ENCODE measurements at places on chromosomes 2 and 18. TPM values are rescaled to one million over a fixed set of nuclear protein-coding genes. Genes with fewer than 3 reads are reported as not detected.

The DAW1 gene
- 2.0 TPM for total RNA-seq

The LYG2 gene
- not detected for total RNA-seq

The CIB4 gene
- total RNA-seq = not detected

The MC5R gene
- total RNA-seq = not detected

The KIF5C gene
- 0.21 TPM for total RNA-seq

The HOXD10 gene
- total RNA-seq = not detected

The RFX8 gene
- 1.00 TPM for total RNA-seq

The CYP26B1 gene
- 1.1 TPM for total RNA-seq

The TRMT61B gene
- 14.9 TPM for total RNA-seq

The DCC gene
- total RNA-seq = not detected

The ALK gene
- not detected for total RNA-seq

The MLPH gene
- total RNA-seq = not detected

GRCh38 chr18:5891854-5892215, 3.5 kb downstream of the TMEM200C start:
- no peaks in the 10 kb centered on the region for H3K36me3 ChIP-seq
- peaks cover 3% of the 10 kb centered on the region for H3K4me1 ChIP-seq
- no peak for DNase-seq
- H3K27me3 ChIP-seq = peaks cover 50% of the 10 kb centered on the region
- no peak overlapping the region for H3K4me3 ChIP-seq

DNA sequence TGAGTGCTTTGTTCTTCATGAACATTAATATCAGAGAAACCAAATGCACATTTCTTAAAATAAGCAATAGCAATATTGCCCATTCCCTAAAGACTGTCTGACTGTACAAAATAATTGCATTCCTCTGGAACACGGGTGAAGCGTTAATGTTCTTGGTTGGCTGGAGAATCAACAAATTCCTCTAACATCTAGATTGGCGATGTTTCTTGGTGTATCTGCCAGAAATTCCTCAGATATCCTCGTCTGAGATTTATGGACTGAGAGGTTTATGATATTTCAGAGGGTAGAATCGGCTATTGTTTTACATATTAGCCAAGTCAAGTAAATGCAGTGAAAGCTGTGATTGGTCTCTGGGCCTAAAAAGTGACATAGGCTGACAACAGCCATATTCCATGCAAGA, 27.1 kb upstream of the SPTBN1 start:
- DNase-seq = peak; percentile 48
- H3K4me1 ChIP-seq = peaks cover 21% of the 10 kb centered on the region
- no peak overlapping the region for H3K27ac ChIP-seq
- H3K4me3 ChIP-seq = no peak overlapping the region
- no peaks in the 10 kb centered on the region for H3K27me3 ChIP-seq

DNA sequence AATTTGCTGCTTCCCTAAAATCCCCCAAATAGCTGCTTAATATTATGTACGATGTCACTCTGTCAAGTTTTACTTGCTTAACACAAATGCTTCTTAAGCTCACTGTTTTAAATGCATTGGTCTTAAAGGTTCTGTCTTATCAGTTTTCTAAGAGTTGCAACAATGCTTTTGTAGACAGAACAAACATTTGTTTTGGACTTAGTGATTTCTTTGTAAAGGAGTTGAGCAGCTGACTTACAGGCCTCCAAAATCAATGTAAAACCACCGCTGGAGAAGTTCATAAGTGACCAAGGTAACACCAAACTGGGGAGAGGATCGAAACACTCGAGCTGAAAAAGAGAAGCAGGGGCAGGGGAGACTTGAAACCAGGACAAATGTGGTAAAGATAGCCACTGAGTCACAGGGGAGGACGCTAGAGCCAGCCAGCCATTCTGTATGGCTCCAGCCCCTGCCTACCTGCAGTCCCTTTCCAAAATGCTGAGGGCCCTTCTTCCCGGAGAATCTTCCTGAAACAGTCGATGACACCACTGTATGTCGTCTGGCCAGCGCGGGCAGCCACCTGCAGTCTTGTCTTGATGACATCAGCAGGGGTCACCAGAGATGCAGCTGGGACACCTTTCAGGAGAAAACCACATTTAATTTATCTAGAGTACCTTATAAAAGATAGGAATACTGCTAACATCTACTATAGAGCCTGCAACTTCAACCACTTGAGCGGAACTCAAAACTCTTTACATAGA, 100.2 kb downstream of the DYNC1I2 start:
- no peak overlapping the region for H3K27ac ChIP-seq
- no peaks in the 10 kb centered on the region for H3K27me3 ChIP-seq
- no peak overlapping the region for H3K4me3 ChIP-seq
- no peaks in the 10 kb centered on the region for H3K4me1 ChIP-seq

- no peak for DNase-seq
- no peak overlapping the region for H3K27ac ChIP-seq
- no peaks in the 10 kb centered on the region for H3K36me3 ChIP-seq
- H3K4me3 ChIP-seq = no peak overlapping the region
- no peaks in the 10 kb centered on the region for H3K4me1 ChIP-seq
- H3K27me3 ChIP-seq = no peaks in the 10 kb centered on the region
Observed at GRCh38 chr2:38886063-38886462, 3.6 kb upstream of the ARHGEF33 start.

DNA sequence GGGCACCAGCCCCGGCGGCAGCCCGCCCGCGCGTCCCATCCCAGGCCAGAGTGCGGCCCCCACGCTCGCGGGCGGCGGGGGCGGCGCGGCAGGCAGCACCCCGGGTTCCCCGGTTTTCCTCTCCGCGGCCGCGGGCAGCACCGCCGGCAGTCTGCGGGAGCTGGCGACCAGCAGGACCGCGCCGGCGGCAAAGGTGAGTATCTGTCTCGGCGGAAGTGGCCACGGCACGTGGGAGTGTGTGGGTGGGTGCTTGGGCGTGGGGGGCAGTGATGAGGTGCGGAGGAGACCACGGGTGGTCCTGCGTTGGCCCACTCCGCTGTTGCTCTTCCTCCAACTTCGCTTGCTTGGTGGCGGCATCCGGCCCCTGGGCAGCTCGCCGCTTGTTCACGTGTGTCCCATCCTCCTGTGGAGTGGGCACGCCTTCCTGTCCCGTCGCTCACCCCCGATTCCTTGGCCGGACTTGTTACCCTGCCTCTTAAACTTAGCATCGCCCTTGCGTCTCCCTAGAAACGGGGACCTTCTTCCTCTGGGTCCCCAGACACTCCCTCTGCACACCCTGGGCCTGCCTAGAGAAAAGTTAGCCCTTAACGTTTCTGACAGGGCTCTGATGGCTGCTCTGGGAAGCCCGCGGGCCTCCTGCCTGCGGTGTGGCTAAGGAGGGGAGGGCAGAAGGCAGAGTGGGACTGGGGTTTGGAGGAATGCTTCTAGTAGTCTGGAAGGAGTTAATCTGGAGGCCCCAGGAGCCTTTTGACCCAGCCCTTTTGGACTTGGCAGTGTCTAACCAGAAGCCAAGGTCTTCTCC, 1.1 kb downstream of the SH3RF3 start:
- no peaks in the 10 kb centered on the region for H3K27me3 ChIP-seq
- H3K4me1 ChIP-seq = peaks cover 13% of the 10 kb centered on the region
- no peaks in the 10 kb centered on the region for H3K36me3 ChIP-seq
- H3K4me3 ChIP-seq = peak overlapping the region; percentile 73
- DNase-seq = peak; percentile 47

GRCh38 chr2:53445383-53446070, 322.1 kb upstream of the CHAC2 start:
- H3K4me1 ChIP-seq = no peaks in the 10 kb centered on the region
- no peak for DNase-seq
- no peak overlapping the region for H3K4me3 ChIP-seq
- H3K27me3 ChIP-seq = no peaks in the 10 kb centered on the region
- no peak overlapping the region for H3K27ac ChIP-seq
- H3K36me3 ChIP-seq = no peaks in the 10 kb centered on the region

- no peaks in the 10 kb centered on the region for H3K36me3 ChIP-seq
- DNase-seq = no peak
- H3K4me1 ChIP-seq = peaks cover 4% of the 10 kb centered on the region
Observed at GRCh38 chr2:204441316-204441715, 104.0 kb upstream of the PARD3B start.

GRCh38 chr2:69122271-69122670, 109.3 kb downstream of the ANTXR1 start:
- no peak overlapping the region for H3K4me3 ChIP-seq
- peak; percentile 84 for DNase-seq
- H3K4me1 ChIP-seq = peaks cover 26% of the 10 kb centered on the region
- no peaks in the 10 kb centered on the region for H3K27me3 ChIP-seq
- peak overlapping the region; percentile 55 for H3K27ac ChIP-seq

GRCh38 chr2:224109751-224110150, 70.7 kb upstream of the SERPINE2 start:
- no peak overlapping the region for H3K27ac ChIP-seq
- H3K36me3 ChIP-seq = no peaks in the 10 kb centered on the region
- H3K4me1 ChIP-seq = no peaks in the 10 kb centered on the region
- DNase-seq = no peak
- H3K4me3 ChIP-seq = no peak overlapping the region

DNA sequence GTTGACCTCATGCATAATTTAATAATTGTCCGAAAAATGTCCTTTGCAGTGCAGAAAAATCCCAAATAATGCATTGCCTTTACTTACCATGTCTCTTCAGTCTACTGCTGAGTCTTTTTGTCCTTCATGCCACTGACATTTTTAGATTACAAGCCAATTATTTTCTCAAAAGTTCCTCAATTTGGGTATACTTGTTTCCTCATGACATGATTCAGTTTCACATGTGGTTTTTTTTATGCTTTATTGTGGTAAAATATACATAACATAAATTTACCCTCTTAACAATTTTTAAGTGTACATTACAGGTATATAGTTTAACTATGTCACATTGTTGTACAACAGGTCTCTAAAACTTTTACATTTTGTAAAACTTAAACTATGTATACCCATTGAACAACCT, 81.0 kb downstream of the EPC2 start:
- no peak overlapping the region for H3K27ac ChIP-seq
- no peak for DNase-seq
- H3K27me3 ChIP-seq = no peaks in the 10 kb centered on the region
- no peak overlapping the region for H3K4me3 ChIP-seq
- H3K4me1 ChIP-seq = no peaks in the 10 kb centered on the region
- no peaks in the 10 kb centered on the region for H3K36me3 ChIP-seq

DNA sequence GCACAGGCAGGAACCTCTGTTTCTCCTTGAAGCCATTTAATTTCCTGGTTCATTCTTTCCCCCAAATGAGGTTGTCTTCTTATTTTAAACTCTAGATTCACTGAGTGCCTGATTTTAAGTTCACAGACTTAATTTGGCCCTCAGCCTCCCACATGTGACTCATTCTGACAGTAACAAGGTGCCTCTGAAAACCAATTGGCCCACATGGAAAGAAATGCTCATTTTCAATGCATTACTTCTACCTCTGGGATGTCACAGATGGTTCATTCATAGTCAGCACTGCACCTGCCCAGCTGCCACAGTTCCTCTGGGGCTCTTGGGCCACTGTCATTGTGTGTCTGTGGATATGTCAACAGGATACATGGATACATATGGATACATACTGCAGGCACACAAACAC, 140.4 kb upstream of the CAPN13 start:
- no peaks in the 10 kb centered on the region for H3K4me1 ChIP-seq
- no peak for DNase-seq
- H3K27ac ChIP-seq = no peak overlapping the region
- H3K27me3 ChIP-seq = no peaks in the 10 kb centered on the region
- H3K36me3 ChIP-seq = no peaks in the 10 kb centered on the region

DNA sequence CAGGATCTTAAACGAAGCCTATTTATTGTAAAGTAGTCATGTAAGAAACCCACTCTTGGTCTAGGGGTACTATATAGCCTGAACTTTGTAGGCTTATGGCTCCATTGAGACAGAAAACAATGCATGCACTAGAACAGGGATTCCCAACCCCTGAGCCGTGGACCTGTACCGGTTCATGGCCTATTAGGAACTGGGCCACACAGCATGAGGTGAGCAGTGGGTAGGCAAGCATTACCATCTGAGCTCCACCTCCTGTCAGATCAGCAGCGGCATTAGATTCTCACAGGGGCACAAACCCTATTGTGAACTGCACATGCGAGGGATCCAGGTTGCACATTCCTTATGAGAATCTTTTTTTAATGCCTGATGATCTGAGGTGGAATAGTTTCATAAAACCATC, 59.2 kb downstream of the ROCK1 start:
- no peaks in the 10 kb centered on the region for H3K36me3 ChIP-seq
- no peak overlapping the region for H3K27ac ChIP-seq
- H3K4me1 ChIP-seq = peaks cover 9% of the 10 kb centered on the region
- no peak for DNase-seq
- H3K27me3 ChIP-seq = no peaks in the 10 kb centered on the region
- no peak overlapping the region for H3K4me3 ChIP-seq

GRCh38 chr2:45554742-45555140, 56.3 kb downstream of the SRBD1 start:
- no peak overlapping the region for H3K4me3 ChIP-seq
- DNase-seq = peak; percentile 45
- no peaks in the 10 kb centered on the region for H3K36me3 ChIP-seq
- no peaks in the 10 kb centered on the region for H3K4me1 ChIP-seq

DNA sequence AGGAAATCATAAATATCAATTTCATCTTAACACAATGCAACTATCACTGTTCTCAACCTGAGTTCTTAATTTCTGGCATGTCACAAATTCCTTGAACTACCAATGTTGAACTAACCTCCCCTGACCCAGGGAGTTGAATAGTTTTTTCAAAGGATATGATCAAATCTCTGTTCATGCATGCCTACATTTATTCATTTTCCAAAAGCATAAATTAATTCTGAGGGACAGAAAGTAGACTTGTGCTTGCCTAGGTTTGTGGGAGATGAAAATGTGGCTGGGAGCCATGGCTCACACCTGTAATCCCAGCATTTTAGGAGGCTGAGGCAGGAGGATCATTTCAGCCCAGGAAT, 175.7 kb downstream of the TGIF1 start:
- peak; percentile 40 for DNase-seq
- no peak overlapping the region for H3K4me3 ChIP-seq
- peaks cover 31% of the 10 kb centered on the region for H3K4me1 ChIP-seq
- peak overlapping the region; percentile 89 for H3K27ac ChIP-seq
- no peaks in the 10 kb centered on the region for H3K27me3 ChIP-seq

DNA sequence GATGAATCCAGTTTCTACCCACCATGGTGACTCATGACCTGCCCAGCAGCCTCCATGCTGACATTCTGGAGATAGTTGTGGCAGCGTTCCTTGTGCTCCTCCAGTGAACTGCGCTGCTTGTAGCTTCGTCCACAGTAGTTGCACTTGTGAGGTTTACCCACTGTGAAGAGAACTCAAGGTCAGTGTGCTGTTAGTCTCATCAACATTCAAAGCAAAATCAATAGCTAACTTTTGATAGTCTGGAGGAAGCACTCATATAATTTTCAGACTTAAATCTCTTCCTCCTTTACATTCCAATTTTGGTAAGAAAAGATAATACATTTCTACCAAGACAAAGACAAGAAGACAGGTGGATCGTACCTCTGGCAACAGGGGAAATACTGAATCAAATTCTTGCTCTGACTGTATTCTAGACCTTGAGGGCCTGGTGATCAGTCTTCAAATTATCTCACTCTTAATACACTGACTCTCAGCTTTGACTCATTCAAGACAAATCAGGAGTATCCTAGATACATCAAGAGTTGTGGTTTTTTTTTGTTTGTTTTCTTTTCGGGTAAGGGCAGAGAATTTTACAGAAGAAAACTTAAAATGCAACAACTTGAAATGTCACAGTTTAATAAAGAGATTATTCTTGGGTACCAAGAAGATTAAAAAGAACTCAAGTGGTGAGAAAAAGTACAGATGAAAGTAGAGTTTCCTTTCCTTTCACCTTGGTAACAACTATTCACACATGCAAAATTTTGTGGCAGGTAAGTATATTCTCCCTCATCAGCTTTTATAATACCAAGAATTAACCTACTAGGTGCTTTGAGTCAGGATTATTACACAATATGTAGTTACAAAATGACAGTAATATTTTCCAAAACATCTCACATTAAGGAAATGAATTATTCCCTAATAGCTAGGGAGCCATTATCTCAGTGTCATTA, 129.2 kb downstream of the IKZF2 start:
- no peaks in the 10 kb centered on the region for H3K27me3 ChIP-seq
- H3K27ac ChIP-seq = no peak overlapping the region
- no peaks in the 10 kb centered on the region for H3K36me3 ChIP-seq

Data from endothelial cell of umbilical vein (primary cell).